ENCODE measurements at places on chromosomes 6 and 20.

DNA sequence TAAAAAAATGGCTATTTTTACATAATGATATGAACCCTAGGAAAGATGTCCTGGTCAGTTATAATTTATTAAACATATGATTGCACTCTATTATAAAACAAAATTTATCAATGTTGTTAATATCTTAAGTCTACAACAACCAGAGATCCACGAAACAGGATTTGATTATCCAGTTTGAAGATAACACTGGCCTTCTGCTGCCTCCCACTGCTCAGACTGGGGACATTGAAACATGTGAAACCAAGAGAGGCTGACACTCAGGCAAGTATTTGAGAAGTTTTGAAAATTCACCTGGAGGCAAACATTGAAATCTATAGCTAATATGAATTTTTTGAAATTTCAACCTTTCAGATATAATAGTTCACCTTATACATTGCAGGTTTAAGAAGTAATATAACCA is 219.3 kb upstream of the HSF2 start:
- no peak for DNase-seq

GRCh38 chr20:57664476-57664875 is 44.2 kb upstream of the ZBP1 start:
- DNase-seq = no peak

DNA sequence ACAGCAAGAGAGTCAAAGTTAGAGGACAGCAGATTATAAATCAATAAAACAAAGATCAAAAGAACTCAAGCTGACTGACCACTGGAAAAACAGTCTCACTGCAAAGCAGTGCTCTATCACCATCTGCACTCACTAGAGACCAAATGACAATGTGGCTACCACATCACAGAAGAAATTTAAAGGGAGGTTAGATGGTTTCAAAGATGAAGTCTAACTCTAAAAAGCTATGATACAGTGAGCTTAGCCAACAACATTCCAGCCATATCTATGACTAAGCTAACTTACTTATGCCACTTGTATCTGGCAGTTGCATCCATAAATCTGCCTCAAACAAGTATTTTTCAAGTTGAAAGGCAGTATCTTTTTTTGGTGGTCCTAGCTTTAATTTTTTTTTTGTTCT is 68.6 kb downstream of the ARHGAP18 start:
- DNase-seq = no peak

GRCh38 chr6:138666636-138667035 is 106.9 kb upstream of the CCDC28A start:
- DNase-seq = no peak

DNA sequence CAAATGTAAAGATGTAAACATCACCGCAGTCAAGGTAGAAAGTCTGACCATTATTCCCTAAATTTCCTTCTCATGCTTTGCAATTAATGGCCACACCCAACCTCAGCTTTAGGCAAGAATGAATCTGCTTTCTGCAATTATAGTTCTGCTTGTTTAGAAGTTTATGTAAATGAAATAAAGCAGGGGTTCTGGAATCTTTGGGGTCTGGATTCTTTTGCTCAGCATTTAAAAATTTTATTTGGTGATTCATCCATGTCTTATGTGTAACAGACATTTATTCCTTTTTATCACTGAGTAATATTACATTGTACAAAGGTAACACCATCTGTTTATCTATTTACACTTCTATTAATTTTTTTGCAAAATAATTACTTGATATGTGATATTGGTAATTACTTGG is 613.6 kb downstream of the UTRN start:
- DNase-seq = no peak

GRCh38 chr6:46676604-46677313 is 10.9 kb upstream of the TDRD6 start:
- DNase-seq = no peak

GRCh38 chr6:71482742-71483141 is 194.1 kb downstream of the OGFRL1 start:
- DNase-seq = no peak

DNA sequence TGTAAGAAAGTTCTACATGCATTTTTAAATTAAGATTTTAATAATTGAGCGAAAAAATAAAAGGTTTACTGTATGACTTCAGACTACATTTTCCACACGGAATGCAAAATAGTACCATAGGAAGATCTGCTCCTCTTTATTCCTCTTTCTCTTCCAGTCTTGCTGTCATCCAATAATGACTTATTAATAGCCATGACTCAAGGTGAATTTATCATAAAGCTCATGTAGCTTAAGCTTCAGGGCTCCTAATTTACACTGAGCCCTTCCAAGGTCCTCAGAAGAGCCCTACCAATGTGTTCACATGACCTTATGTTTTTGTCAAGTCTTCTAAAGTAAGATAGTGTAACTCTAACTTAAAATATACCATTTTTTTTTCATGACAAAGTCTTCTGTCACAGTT is 510.1 kb downstream of the PHF3 start:
- no peak for DNase-seq

- no peak for DNase-seq
Measured at GRCh38 chr6:165662041-165662748, 846 bp downstream of the PDE10A start.

DNA sequence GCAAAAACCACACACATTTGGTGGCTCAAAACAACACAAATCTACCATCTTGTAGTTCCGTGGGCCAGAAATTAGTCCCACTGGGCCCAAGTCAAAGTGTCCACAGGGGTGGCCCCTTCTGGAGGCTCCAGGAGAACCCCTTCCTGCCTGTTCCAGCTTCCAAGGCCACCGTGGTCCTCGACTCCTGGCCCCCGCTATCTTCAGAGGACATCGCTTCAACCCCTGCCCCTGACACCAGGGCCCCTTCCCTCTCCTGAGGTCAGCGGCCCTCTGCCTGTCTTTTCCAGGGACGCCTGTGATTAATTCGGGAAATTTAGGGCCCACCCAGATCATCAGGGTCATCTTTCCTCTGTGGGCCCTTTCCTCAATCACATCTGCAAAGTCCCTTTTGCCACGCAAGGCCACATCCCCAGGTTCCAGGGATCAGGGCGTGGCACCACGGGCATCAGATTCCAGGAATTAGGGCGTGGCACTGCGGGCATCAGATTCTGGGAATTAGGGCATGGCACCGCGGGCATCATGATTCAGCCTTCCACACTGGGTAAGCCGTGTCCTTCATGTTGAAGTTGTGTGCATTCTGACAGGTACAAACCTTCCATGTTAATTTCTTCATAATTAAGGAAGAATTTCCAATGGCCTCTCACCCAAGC is 59.9 kb upstream of the SMOC2 start:
- no peak for DNase-seq

DNA sequence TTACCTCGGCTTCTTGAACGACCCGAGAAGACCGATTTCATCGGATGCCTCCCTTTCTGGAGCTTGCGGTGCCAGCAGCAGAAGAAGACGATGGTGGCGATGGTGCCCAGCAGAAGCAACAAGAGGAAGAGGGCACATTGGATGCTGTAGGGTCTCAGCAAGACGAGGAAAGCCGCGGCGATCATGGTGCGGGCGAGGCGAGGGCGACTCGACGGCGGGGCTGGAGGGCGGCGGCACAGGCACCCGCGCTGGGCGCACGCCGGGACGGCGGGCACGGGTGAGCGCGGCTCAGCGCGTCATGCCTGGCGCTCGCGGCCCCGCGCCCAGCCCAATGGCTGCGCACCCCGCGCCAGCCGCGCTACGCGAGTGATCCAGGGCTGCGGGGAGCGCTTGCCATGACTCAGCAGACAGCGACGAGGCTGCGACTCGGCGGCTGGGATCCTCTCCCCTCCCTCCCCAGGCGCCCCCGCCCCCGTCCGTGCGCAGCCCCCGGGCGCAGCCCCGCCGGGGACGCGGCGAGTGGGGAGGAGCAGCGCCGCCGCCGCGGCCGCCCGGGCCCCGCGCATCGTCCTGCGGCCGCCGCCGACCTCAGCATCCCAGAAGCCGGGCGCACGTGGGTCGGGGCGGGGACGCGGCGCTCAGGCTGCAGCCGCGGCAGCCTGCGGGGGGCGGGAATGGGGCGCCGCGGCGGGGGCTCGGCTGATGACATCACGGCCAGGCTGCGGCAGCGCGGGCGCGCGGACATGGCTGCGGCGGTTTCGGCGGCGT is at the start of gene BEND6:
BEND6 (plus strand) TSS at position 705 of the 768 bp plus-strand sequence. CDS start 26,704 bp downstream, outside the sequence.
- peak; percentile 87 for DNase-seq

DNA sequence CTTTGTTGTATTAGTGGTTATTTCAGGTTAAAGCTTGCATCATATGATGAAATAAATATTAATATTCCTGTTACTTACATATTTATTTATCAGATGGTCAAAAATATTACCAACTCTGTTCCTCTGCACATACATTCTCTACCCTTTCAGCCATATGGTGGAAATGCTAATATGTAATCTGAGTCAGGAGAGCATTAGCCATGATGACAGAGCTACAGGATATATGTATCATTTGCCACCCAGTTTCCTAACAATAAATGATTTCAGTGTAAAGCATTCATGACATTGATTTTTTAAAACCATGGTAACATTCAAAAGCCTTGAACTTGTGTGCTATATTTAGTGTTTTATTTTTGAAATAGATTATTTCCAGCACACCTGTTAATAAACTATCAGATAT is 16.6 kb downstream of the POPDC3 start:
- DNase-seq = no peak
